ENCODE measurements at places on chromosomes 16 and 17.

DNA sequence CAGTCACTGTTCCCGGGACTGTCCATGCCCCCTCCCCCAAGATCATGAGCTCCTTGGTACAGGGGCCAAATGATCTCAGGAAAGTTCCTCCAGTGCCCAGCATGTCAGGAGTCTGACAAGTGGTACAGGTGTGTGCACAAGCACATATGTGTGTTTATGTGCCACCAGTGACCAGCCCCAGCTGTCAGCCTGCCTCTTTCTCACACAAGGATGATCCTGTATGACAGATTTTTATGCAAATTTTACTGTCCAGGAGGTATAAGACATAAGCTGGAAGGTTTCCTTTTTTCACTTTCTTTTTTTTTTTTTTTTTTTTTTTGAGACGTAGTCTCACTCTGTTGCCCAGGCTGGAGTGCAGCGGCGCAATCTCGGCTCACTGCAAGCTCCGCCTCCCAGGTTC lies 31.4 kb upstream of the GFOD2 start:
- DNase-seq: no peak

- DNase-seq: peak; percentile 29
Observed at GRCh38 chr16:64459821-64460220, 662.0 kb downstream of the CDH11 start.

- no peak for DNase-seq
Observed at GRCh38 chr17:42025191-42025579, 5.3 kb downstream of the NKIRAS2 start.

GRCh38 chr16:60608971-60609370 lies 1427.3 kb downstream of the CDH8 start:
- DNase-seq: no peak

DNA sequence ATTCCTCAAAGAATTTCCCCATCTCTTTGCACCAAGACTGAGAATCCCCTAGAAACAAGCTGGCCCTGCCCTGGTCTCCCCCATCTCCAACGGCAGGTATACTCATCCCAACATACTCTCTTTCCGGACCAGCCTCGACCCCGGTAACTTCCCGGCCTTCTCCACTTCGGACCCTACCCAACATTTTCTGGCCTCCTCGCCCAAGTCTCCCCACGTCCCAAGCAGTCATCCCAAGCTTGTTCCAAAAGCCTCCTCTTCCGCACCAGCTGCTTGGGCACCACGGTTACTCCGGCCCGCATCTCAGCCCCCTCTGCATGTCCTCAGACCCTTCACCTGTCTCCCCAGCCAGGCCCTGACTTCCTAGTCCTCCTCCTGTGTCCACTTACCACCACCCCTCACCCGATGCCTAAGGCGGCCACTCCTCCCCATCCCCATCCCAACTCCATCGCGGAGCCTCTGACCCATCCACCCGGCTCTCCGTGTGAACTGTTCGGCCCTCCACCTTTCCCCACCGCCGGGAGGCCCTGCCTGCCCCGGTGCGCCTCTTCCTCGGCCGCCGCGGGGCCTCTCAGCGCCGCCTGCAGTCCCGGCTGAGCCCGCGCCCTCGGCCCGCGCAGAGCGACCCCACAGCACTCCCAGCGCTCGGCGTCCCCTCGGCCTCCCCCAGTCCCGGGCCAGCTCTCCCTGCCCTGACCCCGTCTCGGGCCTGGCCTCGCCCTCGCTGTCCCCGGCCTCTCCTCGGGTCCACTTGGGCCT lies 994 bp downstream of the PITPNA start:
- DNase-seq: peak; percentile 29
